ENCODE measurements at places on chromosomes 4 and X. TPM values are rescaled to one million over a fixed set of nuclear protein-coding genes. Genes with fewer than 3 reads are reported as not detected.

Gene GPM6B
- total RNA-seq: 16.8 TPM

Gene USP26
- total RNA-seq: not detected

Gene VCX
- not detected for total RNA-seq

Gene PGK1
- 903 TPM for total RNA-seq

Gene MAGEB10
- total RNA-seq: not detected
